ENCODE measurements at places on chromosomes 16 and 17. TPM values are rescaled to one million over a fixed set of nuclear protein-coding genes. Genes with fewer than 3 reads are reported as not detected.

Gene TBKBP1
- 8.7 TPM for total RNA-seq

Gene CCL8
- total RNA-seq, result not detected

Gene OR3A3
- total RNA-seq, result not detected

Gene RDM1
- total RNA-seq, result 0.16 TPM

Gene ALOX12
- 0.09 TPM for total RNA-seq

All from bronchial smooth muscle cell (primary cell).